ENCODE measurements at places on chromosomes 2 and 18.
A peak's percentile ranks its signal among the peaks of the same experiment; 100 is the strongest.

- no peak for DNase-seq
Observed at GRCh38 chr2:226790011-226790410, 9.6 kb downstream of the IRS1 start.

- DNase-seq, result no peak
Observed at GRCh38 chr18:35635170-35635569, 53.6 kb downstream of the GALNT1 start.

- DNase-seq, result no peak
Observed at GRCh38 chr2:67616749-67617148, 219.6 kb downstream of the ETAA1 start.

DNA sequence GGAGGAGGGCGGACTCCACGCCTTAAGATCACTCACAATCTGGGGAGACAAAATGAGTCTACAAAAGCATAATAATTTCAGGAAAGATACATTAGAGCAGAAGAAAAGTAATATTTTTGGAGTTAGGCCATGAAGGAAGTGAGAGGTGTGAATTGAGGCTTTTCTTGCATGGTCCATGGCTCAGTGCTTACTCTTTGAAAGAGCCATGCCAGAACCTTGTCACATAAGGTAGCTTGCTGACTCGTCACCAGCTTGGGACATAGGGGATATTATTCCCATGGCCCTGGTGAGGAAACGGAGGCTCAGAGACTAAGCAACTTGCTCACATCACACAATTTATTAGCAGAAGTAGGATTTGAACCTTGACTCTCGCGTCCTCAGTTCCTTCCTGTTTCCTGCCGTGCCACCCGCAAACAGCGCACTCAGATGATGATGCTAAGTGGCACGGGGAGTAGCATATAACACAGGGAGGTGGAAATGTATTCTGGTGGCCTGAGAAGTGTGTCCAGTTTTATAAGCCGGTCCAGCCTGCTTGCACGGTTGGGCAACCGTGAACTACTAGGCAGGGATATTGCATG is 312.2 kb upstream of the EPAS1 start:
- no peak for DNase-seq

DNA sequence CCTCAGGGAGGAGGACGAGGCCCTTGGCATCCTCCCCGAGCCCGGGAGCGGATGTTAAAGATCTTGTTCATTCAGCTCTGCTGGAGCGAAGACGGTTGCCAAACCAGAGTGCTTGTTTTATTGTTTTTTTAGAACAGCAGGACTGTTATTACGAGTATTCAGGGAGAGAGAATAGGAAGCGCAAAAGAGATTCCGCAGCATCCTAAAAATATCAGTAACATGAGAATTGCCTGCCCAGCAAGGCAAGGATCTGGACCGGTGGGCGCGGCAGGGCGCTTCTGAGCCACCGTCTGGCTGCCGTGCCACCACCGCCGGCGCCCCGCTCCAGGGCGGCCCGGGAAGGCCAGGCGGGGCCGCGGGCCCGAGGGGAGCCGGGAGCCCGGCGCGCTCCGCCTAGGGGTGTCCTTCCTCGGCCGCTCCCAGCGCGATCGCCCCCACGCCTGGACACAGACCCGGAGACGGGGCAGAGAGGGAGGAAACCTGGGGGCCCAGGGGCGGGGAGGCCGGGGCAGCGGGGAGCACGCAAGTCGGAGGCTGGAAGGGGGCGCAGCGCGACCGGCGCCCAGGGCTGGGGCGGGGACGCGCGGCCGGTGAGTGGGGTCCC is 843 bp downstream of the CYS1 start:
- no peak for DNase-seq

DNA sequence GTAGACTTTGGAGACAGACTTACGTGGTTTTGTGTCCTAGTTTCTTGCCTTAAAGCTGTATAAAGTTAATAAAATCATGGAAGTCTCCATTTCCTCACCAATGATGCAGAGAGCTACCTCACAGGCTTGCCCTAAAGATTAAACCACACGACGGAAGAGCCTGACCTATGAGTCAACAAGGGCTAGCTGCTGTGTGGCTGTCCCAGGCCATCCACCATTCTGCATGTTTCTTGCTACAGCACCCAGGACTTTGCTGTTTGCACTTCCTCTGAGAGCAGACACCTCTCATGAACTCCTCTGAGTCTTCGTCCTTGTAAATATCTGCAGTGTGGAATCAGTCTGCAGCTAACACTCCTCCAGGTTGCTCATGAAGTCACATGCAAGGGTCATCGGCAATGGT is 160.0 kb upstream of the TRIB2 start:
- no peak for DNase-seq

DNA sequence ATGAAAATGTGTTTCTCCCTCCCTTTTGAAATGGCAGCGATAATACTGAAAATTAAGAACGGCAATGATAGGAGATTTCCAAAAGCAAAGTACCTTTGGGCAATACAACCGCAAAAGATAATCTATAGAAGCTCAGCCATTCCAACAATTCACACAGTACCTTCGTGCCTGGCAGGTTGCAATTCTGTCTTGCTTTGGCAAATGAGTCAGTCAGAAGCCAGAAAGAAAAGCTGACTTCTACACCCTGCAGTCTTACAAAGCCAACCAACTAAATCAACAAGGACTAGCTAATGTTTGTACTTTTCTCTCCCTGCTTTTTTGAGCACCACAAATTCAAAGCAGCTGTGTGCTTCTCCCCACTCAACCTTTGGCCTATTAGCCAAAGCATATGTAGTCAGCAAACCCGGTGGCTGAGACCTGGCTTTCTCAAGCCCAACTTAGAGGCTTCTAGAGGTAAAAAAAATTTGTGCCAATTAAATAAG is 25.7 kb upstream of the ID2 start:
- DNase-seq, result no peak

DNA sequence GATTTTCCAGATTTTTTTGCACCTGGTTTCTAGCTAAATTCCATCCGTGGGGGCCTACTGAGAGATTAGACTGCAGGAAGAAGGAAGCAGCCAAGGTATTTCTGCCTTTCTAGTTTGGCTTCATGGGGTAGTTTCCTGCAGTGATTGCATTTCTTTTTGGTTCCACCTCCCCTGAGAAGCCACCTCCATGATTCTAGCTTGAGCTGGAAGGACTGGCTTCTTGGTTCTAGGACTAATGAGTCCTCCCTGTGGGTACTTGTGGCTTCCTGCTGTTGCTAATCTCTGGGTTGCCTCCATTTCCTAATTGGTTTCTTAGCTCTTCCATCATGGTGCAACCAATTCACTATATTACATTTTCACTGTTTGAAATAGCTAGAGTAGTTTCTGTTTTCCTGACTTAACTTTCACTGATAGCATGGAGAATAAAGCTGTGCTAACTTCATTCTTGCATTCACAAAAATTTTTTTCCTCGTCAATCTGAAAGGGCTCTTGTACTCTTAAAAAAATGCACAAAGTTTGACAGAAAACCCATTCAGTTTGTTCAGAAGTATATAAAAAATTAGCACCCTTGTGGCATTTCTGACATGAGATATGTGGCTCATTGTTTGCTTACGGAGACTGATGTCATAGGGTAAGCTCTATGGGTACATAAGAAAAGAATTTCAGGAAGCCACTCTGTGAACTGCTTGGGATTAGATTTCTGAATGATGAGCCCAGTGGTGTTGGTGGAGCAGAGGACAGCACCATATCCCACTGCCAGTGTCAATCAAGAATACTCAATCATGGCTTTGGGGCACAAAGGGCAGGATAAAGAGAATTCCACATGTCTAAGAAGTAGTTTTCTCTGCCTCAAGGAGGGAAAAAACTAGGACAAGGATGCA is 242.8 kb upstream of the RBMS1 start:
- no peak for DNase-seq

- DNase-seq, result peak; percentile 5
Observed at GRCh38 chr18:37710726-37711125, 145.1 kb upstream of the CELF4 start.

- no peak for DNase-seq
Observed at GRCh38 chr2:12199491-12200211, 453.2 kb downstream of the LPIN1 start.

- DNase-seq, result no peak
Observed at GRCh38 chr2:73984203-73984921, at the start of gene TET3. Gene TET3, plus strand, starts transcription at chr2:73984910. Its CDS starts 1,494 bp downstream, at chr2:73986404.

GRCh38 chr2:8479298-8479697 is 202.6 kb upstream of the ID2 start:
- no peak for DNase-seq

DNA sequence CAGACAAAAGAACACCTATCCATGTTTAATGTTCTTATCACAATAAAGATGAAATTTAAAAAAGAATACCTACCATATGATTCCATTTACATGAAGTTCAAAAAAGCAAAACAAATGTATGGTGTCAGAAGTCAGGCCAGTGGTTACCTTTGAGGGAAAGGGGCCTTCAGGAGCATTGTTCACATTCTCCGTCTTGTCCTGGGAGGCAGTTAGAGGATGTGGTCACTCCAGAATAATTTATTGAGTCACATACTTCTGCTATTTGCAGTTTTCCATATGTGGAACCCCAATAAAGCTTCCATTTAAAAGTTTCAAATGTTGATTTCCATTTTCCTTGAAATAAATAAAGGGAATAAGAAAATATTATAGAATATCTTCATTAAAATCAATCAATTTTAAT is 41.6 kb upstream of the POU3F3 start:
- no peak for DNase-seq

- no peak for DNase-seq
Observed at GRCh38 chr2:132374551-132374950, 42.1 kb upstream of the GPR39 start.

- DNase-seq, result no peak
Observed at GRCh38 chr2:56456791-56457190, 273.0 kb downstream of the CCDC85A start.

DNA sequence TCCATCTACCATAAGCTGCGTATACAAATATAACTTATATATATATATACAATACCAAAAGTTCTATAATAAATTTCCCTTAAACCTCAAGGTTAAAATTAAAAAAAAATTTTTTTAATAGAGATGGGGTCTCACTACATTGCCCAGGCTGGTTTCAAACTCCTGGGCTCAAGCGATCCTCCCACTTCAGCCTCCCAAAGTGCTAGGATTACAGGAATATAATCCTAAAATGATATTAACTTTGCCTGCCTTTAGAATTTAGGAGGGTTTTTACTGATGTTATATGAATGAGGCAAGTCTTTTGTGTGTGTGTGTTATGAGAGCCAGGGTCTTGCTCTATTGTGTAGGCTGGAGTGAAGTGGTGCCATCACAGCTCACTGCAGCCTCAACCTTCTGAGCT is 49.2 kb downstream of the HNRNPLL start:
- DNase-seq, result no peak

GRCh38 chr2:6556755-6557154 is 309.0 kb downstream of the CMPK2 start:
- DNase-seq, result no peak

- DNase-seq, result no peak
Observed at GRCh38 chr2:8709611-8710010, 27.8 kb downstream of the ID2 start.

DNA sequence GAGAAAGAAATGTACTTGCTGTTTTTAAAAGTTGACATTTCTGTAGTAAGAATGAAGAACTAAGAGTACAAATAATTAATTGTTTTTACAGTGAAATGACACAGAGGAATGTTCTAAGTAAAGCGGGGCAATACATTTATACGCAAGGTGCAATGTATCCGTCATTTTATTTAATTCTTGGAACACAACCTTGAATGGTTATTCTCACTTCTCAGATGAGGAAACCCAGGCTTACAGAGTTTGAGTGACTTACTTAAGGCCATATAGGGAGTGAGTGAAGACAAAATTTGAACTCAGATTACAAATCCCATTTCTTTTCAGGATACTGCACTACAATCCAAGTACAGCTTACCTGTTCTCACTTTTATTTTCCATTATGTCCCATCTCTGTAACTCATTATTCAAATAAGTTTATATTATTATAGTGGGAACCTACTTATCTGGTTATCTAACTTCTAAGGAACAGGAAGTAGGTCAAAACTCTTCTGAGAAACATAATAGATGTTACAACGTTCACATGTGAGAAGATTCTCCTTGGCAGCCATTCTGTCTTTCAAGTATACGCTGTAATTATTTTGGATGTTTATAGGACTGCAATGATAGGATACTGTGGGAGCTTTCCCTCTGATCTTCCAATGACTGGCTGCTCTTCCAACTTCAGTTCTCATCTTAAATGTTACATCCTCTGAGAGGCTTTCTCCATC is 12.3 kb upstream of the STK17B start:
- DNase-seq, result no peak

DNA sequence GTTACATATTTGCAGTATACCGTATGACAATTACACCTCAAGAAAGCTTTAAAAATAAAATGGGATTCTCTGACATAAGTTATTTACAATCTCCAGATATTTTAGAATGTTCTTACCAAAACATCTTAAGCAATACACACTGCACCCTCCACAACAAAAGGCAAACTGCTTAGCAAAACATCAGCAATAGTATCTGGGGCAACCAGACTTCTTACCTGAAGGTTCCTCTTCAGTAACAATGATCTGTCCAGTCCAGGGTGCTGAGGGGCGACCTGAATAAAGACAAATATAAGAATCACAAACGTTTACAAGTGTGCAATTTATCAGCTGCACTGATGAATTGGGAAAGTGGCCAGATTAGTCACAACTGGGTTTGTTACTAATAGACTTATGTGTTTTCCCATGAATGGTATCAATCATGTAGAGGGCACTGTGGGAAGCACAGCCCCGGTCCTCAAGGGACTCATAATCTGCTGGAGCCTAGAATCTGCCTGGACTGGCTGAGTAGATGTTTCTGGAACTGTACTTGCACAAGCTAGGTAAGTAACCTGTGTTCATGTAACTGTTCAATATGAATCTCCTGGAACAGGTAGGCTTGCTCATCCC is 70.7 kb downstream of the MYOM1 start:
- DNase-seq, result no peak

- DNase-seq, result no peak
Observed at GRCh38 chr18:42969366-42969765, 146.1 kb downstream of the RIT2 start.

DNA sequence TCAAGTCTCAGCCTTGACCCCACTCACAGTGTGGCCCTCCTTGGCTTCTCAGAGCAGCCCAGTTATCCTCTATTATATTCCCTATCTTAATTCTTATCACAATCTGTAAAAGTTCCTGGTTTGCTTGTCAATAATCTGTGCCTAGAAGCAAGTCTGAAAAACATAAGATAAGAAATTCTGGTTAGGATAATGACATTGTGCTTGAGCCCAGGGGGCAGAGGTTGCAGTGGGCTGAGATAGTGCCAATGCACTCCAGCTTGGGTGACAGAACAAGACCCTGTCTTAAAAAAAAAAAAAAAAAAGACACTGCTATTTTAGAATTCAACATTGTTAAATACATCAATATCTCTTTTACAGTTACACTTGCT is 63.9 kb downstream of the TMEM131 start:
- no peak for DNase-seq

GRCh38 chr2:119771331-119771730 is 11.6 kb downstream of the PTPN4 start:
- DNase-seq, result no peak

DNA sequence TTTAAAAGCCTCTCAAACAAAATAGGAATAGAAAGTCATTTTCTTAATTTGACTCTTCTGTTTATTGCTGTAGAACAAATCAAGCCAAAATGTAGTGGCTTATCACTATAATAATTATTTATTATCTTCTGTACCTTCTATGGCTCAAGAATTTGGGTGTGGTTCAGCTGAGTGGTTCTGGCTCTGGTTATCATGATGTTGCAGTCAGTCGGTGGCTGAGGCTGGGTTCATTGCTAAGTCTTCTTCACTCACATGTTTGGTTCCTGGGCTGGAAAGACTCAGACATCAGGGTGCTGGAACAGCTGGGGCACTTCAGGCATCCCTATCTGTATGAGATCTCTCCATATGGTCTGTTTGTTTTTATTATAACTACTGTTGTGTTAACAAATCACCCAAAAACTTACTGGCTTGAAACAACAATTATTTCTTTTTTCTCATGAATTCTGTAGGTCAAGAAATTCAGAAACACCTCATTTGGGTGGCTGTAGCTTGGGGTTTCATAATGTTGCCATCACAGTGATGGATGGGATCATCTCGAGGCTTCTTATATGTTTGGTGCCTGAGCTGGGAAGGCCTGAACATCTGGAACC is 242.6 kb upstream of the FBXO11 start:
- DNase-seq, result no peak

Measured in NCI-H510A (cell line).